ENCODE measurements at places on chromosomes 11 and 22. TPM values are rescaled to one million over a fixed set of nuclear protein-coding genes. Genes with fewer than 3 reads are reported as not detected.
A peak's percentile ranks its signal among the peaks of the same experiment; 100 is the strongest.

- no peak overlapping the region for H3K4me3 ChIP-seq
- H3K4me1 ChIP-seq = peaks cover 13% of the 10 kb centered on the region
- no peak for DNase-seq
- H3K27me3 ChIP-seq = no peaks in the 10 kb centered on the region
- H3K27ac ChIP-seq = no peak overlapping the region
These were observed 23.0 kb downstream of the LIMK2 start for GRCh38 chr22:31235081-31235480.

DNA sequence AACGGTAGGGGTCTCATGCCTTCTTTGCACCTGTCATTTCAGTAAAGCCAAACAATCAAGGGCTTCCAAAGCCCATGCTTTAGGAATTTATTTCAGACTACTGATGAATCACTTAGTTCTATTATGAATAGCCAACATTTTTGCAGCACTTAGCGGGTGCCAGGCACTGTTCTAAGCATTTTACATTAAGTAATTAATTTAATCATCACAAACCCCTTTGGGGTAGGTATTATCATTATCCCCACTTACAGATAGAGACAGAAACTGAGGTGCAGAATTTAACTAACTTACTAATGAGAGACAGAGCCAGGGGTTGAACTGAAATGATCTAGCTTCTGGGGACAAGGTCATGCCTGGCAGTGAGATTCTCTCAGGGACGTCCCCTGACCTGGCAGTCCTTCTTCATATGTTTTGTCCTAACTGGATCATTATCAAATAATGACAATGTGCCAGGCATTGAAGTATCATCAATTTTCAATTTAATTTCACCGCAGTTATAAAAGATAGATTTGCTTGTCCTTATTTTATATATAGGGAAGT is 31.7 kb upstream of the NAV2 start:
- H3K27me3 ChIP-seq = no peaks in the 10 kb centered on the region
- peaks cover 5% of the 10 kb centered on the region for H3K4me1 ChIP-seq
- peak overlapping the region; percentile 77 for H3K27ac ChIP-seq
- DNase-seq = no peak
- H3K4me3 ChIP-seq = no peak overlapping the region

Gene ZNRF3
- total RNA-seq = 7.5 TPM

DNA sequence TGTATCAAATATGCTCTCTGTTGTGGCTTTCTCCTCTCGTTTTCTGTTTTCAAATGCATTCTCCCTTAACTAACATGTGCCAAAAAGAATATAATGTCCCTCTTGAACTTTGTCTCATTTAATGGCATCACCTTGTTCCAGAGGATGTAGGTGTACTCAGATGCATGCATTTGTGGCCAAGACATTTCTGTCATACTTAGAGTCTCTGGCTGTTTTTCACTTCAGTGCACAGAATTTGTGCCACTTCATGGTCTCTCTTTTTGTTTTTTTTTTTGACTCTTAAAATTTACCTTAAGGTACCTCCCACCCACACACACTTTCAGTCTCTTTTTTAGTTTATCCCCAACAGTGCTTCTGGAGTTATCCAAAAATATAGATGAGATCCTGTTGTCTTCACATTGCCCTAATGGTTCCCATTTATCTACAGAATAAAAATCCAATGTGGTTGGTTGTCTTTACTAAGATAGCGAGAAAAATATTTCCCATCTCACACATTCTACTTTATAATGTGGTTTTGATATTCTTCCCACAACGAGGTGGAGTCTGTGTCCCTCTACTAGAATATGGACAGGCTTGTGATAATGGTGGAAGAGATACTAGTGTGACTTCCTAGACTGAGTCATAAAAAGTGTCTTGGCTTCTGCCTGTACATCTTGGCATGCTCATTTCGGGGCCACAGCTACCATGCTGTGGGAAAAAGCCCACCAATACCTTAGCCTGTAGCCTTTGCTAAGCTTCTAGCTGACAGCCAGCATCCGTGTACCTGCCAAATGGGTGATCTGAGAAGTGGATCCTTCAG is 125.8 kb downstream of the DDX10 start:
- no peaks in the 10 kb centered on the region for H3K36me3 ChIP-seq
- no peak for DNase-seq
- no peak overlapping the region for H3K27ac ChIP-seq
- H3K27me3 ChIP-seq = no peaks in the 10 kb centered on the region
- H3K4me1 ChIP-seq = no peaks in the 10 kb centered on the region

DNA sequence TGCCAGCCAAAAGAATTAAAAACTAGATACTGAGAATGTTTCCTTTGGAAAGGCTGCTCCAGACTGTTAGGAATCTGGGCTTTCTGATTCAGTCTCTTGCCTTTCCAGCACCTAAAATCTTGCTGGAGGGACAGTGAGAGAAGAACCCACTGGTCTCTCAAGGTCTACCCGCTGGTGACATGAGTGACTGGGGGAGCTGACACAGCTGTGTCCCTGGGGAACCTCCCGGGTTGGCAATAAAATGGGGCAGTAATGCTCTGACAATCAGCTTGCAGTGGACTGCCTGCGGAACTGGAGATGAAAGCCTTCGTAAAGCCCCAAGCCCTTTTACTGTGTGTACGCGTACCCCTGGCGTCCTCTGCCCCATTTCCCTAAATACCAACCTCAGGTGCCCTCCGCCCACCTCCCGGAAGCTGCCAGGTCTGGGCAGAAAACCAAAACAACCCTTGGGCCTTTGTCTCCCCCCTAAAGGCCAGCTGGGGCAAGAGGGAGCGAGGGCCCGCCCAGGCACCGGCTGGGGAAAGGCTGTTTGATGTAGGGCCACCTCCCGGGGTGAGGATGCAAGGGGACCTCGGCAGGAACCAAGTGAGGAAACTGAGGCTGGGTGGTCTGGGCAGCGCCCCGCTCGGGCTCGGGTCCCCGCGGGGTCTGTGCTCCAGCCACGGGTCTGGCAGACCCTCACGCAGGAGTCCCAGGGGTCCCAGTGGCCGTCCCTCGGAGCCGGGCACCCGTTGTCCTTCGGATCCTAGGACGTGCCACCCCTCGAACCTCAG is 741 bp downstream of the CARS1 start:
- peak overlapping the region; percentile 93 for H3K27ac ChIP-seq
- peaks cover 18% of the 10 kb centered on the region for H3K4me1 ChIP-seq
- no peaks in the 10 kb centered on the region for H3K36me3 ChIP-seq
- H3K27me3 ChIP-seq = no peaks in the 10 kb centered on the region

Gene ZNF280B
- total RNA-seq = 0.41 TPM

DNA sequence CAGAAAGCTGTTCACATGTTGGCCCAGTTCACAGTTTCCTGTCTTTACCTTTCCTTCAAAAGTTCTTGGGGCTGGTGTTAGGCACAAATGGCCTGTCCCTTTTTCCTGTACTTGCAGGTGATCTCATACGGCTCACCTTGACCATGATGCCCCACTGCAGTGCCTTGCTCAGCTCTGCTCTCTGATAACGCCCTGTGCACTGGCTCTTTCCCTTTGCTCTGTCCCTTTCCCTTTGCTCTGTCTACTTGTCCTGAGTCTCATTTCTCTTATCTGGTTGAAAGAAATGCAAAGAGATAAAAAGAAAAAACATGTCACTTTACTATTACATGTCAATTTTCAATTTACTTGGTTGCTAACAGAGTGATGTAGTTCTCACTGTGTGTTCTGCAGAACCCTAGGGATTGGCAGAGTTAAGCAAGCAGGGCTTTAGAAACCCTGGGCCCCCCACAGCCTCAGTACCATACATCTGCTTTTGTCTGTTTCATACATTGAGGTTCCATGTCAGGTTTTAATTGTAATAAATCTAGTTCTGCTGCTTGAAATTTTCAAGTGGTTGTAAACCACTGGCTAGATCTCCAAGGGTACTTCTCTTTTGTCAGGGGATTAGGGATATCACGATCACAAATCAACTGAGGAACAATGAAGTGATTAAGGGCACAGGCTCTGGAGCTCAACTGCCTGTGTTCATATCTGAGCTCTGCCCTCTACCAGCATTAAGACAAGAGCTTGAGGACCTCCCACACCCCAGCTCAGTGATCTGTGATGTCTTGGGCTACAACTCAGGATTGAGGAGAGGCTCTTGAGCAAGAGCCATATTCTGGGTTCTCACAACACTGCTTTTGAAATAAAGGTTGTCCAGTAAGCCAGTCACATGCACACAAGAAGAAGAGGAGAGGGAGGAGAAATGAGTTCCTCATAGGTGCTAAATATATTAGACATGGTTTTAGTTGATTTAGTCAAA is 16.3 kb upstream of the SORL1 start:
- no peaks in the 10 kb centered on the region for H3K4me1 ChIP-seq
- no peak overlapping the region for H3K27ac ChIP-seq

All from transverse colon (tissue), 4 donors.